Activated CD8-positive, alpha-beta memory T cell treated with anti-CD3 and anti-CD28 coated beads, Interleukin-2, amount 10 ng/mL, durations not matched to agents 7 days and 5 days (primary cell): ENCODE measurements at places on chromosomes 11 and 22. TPM values are rescaled to one million over a fixed set of nuclear protein-coding genes. Genes with fewer than 3 reads are reported as not detected.

The LRP4 gene
- total RNA-seq, result 0.12 TPM

DNA sequence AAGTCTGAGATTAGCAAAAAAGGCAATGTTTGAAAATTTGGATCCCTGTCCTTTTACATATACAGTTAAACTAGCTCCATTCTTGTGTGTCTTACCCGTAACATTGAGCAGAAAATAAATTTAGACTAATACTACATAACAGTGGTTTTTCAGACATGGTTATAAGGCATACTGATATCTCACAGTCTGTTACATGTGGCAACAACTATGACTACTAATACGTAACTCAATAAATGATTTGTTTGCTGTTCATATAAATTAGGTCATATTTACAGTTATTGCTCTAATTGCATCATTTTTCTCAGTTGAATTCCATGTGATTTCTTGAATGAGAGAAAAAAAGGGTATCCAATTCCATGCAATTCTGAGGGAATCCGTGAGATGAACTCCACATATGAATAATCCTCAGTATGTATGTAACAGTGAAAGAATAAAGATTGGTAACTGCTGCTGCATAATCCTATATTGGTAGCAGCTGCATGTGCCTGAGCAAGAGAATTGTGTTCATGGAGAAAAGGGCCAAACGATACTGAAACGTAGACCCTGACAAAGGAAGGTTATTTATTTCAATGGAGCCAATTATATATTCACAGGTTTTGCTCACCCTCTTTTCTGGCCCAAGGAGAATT, 390.9 kb upstream of the ARHGAP42 start:
- DNase-seq, result no peak

DNA sequence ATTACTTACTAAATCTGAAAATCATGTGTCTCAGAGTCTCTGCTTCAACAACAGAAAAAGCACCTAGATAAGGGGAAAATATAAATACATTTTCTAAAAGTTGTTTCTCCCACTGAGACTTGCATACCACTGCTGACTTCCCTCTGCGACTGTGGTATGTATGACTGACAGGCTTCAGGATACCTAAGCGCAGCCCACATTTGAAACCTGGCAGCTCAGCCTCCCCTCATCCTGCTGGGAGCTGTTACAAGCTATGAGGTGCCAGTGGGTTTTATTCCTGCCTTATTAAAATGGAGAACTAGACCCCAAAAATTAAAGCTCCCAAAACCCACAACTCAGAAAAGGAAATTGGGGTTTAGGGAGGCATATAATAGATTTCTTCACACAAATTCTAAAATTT, 133.6 kb downstream of the RAB38 start:
- no peak for DNase-seq

The CASP1 gene
- total RNA-seq, result 94.1 TPM

The RFPL1 gene
- not detected for total RNA-seq

The FAM83F gene
- not detected for total RNA-seq

DNA sequence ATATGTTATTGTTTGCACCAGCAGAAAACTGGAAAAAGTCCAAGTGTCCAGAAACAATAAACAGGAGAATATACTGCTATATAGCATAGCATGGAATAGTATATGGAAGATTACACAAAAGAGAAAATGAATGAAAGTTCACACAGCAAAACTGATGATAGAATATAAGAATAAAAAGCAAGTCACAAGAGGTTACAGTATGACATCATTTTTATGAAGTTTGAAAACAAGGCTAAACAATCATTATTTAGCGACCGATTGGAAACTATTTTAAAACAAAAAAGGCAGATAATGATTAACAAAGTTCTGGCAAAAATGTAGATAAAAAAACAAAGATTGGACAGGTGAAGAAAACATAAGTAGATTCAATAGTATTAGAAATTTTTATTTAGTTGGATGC, 47.1 kb downstream of the SOX6 start:
- DNase-seq, result no peak
